T-cell (primary cell): ENCODE measurements at places on chromosomes 2 and 18.
A peak's percentile ranks its signal among the peaks of the same experiment; 100 is the strongest.

DNA sequence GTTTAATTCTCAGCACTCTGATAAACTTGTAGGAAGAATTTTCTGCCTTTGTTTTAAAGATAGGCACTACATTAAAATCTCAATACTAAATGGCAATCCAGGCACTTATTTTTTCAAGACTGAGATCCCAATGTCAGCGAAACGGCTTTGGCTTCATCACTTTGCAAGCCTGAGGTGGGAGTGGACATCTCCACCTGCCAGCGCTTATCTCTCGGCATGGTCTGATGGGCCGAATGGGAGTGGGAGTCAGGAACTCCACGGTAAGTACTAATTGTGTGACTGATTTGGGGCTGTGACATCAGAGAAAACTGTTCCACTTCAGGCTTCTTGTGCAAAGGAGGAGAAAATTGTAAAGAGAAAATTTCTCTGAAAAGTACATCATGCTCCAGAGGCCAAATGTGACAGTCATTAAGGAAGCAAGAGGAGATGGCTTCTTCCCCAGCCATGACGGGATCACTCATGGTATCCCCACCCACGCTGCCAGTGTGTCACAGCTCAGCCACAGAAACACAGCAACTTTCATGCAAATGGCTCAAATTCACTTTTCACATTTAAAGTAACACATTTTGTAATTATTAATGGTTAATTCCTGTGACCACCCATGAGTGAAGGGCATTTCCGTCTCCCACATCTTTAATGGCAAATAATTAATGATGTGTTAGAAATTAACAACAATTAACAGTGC is 385.5 kb upstream of the HNRNPA3 start:
- no peak for DNase-seq

DNA sequence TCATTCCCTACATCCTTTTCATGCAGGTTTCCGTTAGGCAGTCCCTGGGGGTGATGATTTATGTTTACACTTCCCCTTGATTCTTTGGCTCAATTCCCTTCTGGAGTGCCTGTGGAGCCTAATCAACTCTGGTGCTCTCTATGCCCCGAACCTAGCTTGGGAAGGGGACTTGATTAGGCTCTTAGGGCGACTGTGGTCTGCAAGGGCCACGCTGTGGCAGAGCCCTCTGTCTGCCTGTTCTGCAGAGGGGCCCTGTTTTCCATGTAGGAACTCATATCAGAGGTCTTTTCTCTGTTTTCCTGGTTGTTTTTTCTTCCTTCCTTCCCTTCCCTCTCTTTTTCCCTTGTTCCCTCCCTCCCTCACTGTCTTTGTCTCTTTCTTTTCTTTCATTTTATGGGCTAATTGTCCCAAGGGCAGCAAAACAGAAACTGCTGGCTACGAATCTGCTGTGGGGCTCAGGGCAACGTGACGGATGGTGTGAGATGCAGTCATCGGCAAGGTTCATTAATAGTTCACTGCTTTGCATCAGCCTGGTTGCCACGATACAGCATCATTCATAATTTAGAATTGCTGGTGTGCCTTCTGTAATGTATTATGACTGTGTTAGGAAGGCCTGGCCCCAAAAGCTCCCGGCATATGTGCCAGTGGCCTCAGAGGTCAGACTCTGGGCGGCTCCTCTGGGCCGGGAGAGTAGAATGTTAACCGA is 134.5 kb downstream of the NAPG start:
- no peak for DNase-seq

- DNase-seq = no peak
These were observed 54.4 kb downstream of the RAB31 start for GRCh38 chr18:9762526-9762925.

DNA sequence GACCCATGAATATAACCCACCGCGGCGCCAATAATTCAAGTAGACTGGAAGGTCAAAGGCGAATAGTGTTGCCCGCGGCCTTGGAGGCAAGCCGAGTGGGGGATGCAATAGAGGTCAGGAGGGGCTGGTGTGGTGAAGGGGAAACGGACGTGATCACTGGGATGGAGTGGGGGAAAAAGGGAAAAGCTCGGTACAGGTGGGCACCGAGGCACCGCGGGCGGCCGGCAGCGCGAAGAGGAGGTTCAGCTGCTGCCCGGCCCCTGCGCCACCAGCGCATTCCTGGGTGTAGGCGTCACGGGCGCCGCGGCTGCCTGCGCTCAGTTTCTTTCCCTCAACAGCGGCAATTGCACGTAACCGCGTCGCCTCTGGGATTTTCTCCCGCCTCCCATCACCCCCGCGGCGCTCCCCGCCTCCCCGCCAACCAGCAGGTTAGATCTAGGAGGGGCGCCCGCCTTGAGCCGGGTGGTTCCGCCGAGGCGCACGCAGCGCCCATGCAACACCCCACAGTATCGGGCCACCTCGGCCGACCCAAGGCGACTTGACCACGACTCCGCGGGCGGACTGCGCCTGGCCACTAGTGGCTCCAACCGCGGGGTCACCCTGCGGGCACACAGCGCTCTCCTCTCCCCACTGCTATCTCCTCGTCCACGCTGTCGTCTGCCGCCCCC is 1.5 kb downstream of the RND3 start:
- DNase-seq = no peak

DNA sequence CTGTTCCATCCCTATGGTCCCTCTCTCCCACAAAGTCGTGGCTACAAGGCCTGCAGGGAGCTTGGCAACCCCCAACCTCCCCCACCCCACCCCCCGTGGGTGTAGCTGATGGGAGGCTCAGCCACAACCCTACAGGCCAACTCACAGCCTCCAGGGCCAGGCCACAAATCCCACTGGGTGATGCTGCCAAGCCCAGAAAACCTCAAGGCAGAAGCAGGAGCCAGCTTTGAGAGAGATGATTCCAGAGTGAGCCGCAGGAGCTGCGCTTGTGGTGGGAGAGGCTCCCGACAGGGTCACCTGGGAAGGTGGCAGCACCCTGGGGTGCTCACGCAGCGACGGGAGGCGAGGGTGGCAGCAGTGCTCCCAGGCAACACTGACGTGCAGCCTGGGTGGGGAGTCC is 44.8 kb downstream of the ADCY3 start:
- no peak for DNase-seq

DNA sequence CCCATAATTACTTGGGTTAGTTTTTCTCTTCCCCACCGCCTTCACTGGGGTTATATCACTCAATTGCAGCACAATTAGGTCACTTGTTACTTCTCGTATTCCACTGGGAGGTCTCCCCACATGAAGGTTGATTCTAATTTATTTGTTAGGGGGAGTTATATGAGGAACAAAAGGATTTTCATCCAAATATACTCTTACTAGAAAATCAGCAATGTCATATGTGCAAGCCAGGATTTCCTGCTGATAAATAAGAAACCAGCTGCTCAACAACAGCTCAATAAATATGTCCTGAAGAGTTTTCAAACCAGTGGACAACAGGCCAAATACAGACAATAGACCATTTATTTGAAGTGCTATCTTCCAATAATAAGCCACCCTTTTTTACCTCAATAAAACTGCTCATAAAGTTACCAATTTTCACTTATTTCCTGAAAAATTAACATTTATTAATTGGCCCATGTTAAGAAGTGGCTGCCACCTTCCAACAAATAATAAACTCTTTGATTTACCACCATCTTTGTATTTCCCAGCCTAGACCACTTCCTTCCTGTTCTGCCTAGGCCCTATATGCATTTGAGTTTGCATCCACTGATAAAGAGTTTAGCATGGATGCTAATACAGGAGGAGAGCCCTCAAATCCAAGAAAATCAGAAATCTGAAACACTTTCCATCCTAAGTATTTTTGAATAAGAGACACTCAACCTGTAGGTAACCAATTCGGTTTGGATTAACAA is 184.4 kb upstream of the SLC39A10 start:
- DNase-seq = no peak

- no peak for DNase-seq
These were observed 104.9 kb downstream of the TRABD2A start for GRCh38 chr2:84776011-84776410.

GRCh38 chr18:407191-407590 is 93.3 kb downstream of the COLEC12 start:
- DNase-seq = no peak

GRCh38 chr2:235194351-235194750 is 242.5 kb downstream of the SH3BP4 start:
- DNase-seq = no peak

DNA sequence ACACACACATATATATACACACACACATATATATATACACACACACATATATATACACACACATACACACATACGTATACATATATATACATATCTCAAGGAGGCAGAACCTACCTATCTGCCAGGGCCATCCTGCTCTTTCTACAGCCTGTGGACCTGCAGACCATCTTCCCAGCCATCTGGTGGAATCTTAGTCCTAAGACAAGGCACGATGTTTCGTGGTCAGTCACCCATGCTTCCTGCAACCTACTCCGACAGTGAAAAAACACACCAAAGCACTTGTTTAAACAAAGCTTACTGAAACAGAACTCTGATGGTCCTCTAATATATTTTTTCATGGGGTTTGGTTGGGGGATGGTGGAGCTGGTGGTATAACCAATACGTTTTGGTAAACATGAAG is 164.2 kb upstream of the ZNF521 start:
- no peak for DNase-seq

DNA sequence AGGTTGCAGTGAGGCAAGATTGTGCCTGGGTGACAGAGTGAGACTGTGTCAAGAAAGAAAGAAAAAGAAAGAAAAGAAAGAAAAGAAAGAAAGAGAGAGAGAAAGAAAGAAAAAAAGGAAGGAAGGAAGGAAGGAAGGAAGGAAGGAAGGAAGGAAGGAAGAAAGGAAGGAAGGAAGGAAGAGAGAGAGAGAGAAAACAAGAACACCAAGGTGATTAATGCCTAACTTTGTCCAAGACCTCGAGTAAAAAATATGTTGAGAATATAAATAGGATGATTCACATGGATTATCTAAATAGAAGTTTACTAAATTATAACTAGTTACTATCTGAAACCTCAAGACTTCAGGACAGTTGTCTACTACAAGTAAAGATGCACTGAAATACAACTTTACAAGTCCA is 7.2 kb downstream of the PECR start:
- DNase-seq = no peak

DNA sequence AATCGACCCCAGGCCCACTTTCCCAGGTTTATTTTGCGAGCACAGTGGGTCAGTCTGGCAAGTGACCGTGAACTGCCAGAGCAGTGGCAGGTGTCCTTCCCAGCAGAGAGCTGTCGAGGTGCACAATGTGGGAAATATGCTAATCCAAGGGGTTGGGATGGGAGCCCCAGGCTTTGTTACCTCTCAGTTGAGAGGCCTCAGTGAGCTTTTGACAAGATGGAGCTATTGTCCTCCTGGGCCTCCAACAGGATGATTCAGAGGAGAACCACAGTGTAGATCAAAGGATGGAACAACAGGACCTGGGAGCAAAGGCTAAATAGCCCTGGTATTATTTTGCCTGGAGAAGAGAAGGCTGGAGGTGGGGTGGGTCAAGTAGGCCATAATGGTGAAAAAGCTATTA is 150.8 kb downstream of the NCKAP5 start:
- no peak for DNase-seq

- peak; percentile 35 for DNase-seq
These were observed 463 bp downstream of the SMC6 start for GRCh38 chr2:17752892-17753802.

GRCh38 chr2:195016841-195017240 is 640.2 kb upstream of the SLC39A10 start:
- no peak for DNase-seq

GRCh38 chr2:33354981-33355380 is 121.5 kb upstream of the RASGRP3 start:
- DNase-seq = no peak

DNA sequence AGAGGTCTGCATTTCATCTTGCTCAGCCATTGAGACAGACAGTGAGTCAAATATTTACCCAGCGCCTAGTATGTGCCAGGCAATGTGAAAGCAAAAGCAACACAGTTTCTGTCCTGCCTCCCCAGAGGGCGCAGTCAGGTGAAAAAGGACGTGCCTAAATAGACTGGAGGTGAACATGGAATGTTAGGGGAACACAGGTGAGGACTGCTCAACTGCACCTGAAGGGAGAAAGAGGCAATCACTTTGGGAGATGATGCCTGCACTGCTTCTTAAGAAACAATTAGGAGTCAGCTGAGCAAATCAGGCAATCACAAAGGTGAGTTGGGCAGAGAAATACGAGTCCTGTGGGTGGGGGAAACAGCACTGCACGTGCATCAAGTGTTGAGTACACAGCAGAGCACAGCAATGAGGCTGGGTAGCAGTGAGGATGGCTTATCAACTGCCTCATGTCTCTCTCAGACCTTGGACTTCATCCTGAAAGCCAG is 218.3 kb upstream of the SMAD7 start:
- DNase-seq = no peak

- no peak for DNase-seq
These were observed 111.7 kb downstream of the RTP5 start for GRCh38 chr2:241981076-241981700.

DNA sequence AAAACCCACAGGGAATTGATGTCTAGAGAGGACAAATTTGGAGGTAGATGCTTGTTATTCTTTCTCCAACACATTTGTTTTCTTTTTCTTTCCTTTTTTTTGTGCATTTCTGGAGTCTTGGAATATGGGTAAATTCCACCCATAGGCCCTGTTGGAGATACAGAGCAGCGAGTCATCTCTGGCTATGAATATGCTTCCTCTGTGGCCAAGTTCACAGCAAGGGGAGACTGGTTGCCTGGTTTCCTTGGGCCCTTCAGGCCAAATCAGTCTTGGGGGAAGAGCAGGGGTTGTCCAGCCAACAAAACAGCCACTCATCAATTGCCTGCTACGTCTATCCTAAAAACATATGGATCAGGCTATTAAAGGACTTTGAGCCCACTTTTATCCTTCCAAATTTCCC is 27.5 kb downstream of the SP100 start:
- DNase-seq = no peak

- no peak for DNase-seq
These were observed 1.7 kb upstream of the CATIP start for GRCh38 chr2:218354850-218355443.

DNA sequence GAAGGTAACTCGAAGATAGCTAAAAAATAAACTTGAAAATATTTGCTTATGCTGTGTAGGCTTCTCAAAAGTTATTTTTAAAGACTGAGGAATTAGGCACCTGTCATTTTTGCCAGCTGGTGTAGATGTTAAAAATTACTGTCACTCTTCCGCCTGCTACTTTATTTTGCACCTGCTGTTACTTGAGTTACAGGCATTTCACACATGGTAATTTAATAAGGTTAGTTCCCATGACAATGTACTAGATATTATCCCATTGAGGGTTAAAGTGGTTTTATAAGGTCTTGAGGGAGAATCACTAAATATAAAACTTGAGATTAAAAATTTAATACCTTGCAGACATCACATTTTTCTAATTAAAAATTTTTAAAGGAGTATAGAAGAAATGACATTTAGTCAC is 26.6 kb downstream of the MYL1 start:
- no peak for DNase-seq

- DNase-seq = no peak
These were observed 70.8 kb downstream of the XIRP2 start for GRCh38 chr2:166958986-166959481.
